Fibroblast of skin of left biceps (primary cell): ENCODE measurements at places on chromosomes 13 and 19.
A peak's percentile ranks its signal among the peaks of the same experiment; 100 is the strongest.

GRCh38 chr19:37251308-37252229, 33.6 kb downstream of the ZNF383 start:
- DNase-seq: peak; percentile 77

GRCh38 chr13:68257111-68257842, 1027.1 kb upstream of the PCDH9 start:
- no peak for DNase-seq

DNA sequence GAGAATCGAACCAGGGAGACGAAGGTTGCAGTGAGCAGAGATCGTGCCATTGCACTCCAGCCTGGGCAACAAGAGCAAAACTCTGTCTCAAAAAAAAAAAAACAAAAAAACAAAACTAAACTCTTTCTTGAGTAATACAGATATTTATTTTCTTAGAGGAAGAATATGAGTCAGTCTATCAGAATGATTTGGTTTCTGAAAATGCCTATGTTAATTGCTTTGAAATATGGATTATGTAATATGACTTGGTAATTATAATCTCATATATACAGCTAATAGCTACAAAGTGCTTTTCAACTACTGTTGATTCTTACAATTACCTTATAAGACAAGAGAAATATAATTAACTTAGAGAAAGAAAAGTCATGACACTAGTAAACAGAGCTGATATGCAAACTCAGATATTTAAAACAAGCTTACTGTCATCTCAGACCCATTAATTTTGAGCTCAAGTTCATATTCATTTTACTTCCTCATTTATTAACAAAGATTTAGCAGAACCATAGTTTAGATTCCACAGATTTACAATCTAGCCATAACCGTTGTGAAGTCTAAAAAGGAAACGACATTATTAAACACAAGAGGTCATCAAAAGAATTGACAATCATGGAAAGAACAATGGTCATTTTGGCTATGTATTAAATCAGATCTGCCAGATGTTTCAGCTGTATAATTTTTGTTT, 88.0 kb downstream of the TBC1D4 start:
- no peak for DNase-seq

DNA sequence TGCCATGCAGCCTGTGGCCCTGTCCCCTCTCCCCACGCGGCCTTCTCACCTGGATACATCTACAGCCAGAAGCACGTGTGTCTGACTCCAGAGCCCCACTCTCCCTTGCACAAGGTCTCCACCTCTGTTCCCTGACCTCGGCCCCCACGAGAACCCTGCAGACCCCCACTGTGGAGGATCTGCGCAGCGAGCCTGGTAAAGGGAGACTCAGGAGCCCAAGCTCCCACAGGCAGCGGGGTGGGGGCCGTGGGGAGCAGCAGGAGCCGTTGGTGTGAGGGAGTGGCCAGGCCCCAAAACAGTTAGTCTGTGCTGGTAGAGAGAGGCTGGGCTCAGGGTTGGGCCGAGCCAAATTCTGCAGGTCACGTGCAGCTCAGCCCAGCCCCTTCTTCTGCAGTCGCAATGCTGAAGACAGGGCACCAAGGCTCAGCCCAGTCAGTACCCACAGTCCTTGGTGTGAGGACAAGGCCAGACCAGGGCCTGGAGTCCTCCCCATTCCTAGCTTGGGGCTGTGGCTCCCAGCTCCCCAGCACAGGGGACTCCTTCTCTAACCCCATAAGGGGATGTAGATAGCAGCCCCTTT, 28.7 kb upstream of the SLC7A10 start:
- no peak for DNase-seq

- no peak for DNase-seq
These were observed 727.6 kb upstream of the ARGLU1 start for GRCh38 chr13:107295416-107296140.

GRCh38 chr19:51001515-51001914, at the start of gene KLK8:
TSS of gene KLK8 (minus strand) at chr19:51001604. CDS start at chr19:51001167, 437 bp downstream.
- no peak for DNase-seq

GRCh38 chr19:33293255-33294057, 8.9 kb downstream of the CEBPA start:
- no peak for DNase-seq

- DNase-seq: no peak
These were observed 3.7 kb downstream of the ZSCAN22 start for GRCh38 chr19:58330458-58330857.

- no peak for DNase-seq
These were observed 24.6 kb upstream of the TM9SF2 start for GRCh38 chr13:99476648-99477047.

GRCh38 chr13:29125934-29126424, 305.8 kb downstream of the MTUS2 start:
- DNase-seq: no peak

DNA sequence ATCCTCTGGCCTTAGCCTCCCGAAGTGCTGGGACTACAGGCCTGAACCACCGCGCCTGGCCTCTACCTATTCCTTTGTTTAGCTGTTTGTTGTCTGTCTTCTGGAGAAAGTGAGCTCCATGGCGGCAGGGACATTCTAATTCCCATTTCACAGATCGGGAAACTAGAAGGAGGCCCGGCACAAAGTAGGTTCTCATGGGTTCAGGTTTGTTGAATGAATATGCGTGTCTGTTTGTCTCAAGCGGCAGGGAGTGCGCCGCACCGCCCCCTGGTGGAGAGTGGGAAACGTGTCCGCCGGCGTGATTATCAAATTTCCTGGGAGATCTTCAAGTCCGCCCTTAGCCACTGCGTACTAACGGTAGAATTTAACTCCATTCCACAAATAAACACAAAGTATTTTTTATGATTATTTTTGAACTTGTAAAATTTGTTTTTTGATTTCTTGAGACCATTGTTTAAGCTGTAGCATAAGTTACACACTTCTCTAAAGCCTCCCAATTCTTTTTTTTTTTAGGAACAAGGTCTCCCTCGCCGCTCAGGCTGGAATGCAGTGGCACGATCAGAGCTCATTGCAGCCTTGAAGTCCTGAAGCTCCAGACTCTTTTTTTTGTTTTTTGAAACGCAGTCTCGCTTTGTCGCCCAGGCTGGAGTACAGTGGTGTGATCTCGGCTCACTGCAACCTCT, 8.9 kb upstream of the CCDC9 start:
- no peak for DNase-seq

GRCh38 chr13:69999875-70000274, 107.8 kb upstream of the ATXN8OS start:
- DNase-seq: no peak

GRCh38 chr13:110377826-110378201, 70.7 kb downstream of the COL4A2 start:
- DNase-seq: no peak

GRCh38 chr19:32497391-32497790, 83.6 kb upstream of the PDCD5 start:
- no peak for DNase-seq

- DNase-seq: no peak
These were observed 362.4 kb downstream of the DIAPH3 start for GRCh38 chr13:59801107-59801880.

DNA sequence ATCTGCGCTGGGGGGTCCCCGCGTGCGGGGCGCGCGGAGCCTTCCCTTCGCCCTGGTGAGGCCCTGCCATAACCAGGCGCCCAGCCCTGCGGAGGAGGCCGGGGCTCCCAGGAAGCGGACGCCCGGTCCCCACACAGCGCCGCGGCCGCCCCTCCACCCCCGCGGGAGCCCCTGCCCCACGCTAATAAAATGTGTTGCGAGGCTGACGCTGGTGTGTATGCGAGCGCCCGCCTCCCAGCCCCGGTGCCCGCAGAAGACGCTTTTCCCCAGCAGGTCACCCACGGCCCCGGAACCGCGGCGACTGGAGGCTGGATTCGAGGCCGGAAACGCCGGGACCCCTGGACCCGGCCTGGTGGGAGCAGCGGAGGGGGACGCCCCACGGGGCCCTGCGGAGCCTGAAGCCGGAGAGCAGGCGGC, 12.1 kb upstream of the CDC34 start:
- no peak for DNase-seq

- no peak for DNase-seq
These were observed 1.1 kb downstream of the RPL36 start for GRCh38 chr19:5690955-5691821.

DNA sequence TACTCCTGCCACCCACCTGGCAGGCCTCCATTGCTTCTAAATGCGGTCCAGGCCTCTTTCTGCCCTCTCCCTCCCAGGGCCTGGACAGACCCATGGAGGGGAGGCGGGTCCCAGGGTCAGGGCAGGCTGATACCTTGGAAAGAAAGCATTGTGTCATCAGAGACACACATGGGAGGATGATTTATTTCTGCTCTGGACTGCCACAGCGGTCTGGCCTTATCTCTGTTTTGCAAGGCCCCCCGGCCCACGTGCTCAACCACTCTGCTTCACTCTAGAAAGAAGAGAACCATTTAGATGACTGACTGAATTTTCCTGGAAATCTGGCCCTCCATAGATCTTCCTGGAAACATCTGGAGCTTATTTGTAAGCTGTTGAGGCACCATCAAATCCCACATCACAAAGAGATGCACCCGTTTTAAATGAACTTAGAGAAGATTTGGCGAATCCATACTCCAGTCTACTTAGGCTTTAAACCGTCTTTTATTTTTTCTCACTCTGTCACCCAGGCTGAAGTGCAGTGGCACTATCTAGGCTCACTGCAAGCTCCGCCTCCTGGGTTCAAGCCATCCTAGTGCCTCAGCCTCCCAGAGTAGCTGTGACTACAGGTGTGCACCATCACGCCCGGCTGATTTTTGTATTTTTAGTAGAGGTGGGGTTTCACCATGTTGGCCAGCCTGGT, 48.3 kb upstream of the URI1 start:
- DNase-seq: no peak

DNA sequence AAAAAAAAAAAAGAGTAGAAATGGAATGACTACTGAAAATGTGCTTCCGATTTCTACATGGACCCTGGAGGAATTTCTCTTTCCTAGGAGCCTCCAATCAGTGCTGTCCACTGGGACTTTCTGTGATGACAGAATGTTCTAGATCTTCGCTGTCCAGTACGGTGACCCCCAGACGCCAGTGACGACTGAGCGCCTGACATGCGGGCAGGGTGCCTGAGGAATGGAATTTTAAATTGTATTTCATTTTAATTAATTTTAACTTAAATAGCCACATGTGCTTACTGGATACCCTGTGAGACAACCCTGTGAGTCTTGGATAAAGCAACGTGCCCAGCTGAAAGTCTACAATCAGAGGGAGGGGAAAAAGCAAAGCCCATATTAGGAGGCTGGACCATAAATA, 4.1 kb upstream of the TLE6 start:
- no peak for DNase-seq

DNA sequence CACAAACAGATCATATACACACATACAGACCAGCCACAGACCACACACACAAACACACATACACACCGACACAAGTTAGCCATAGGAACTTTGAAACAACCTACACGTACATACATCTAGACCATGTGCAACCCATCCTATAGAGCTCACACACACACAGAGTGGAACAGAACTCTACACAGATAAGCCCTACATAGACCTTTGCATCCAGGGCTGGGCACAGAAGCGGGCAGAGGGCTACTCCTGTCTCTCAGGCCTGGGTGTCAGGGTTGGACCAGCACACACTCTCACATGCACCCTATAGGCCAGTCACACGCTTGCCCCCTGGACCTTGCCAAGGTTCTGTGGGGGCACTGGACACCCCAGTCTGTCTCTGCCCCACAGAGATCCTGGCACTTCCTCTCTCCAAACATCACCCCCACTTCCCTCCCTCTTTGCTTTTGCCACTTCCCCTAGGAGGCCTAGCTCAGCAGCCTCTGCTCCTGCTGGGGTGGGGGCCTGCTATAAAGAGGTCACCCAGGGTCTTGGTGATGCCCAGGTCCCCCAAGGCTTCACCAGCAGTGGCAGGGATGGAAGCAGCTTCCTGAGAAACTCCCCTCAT, 5.8 kb upstream of the JUNB start:
- no peak for DNase-seq

DNA sequence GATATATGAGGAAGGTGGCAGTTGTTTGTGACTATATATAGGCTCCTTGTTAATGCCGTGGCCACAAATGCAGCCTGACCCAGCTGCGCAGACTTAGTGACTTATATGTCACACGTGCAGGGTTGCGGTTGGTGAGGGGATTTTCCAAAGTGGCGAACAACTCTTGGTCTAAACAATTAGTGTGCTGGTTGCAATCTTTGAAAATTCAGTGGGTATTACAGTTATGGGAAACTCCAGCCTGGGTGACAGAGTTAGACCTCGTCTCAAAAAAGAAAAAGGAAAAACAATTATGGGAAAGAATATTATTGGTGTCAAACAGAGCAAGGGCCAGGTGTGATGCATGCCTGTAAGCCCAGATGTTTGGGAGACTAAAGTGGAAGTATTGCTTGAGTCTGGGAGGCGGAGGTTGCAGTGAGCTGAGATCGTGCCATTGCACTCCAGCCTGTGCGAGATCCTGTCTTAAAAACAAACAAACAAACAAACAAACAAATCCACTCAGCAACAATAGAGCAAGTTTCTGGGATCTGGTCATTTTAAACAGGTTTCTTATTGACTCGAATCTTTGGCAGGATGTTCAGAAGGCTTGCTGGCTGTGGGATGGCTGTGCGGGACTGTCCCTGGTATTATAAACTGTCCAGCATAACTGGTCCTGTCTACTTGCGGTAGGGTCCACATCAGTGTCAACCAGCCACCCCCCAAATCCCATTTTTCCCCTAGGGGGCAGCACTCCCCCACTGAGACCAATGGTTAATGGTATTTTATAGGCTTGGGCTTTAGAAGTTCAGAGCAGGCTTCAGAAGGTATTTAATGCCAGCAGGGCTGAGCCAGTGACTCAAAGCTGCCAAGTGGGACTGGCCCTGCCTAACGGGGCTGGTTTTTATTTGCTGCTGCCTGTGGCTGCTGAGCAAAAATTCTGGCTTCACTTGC, 15.4 kb downstream of the RELB start:
- no peak for DNase-seq

DNA sequence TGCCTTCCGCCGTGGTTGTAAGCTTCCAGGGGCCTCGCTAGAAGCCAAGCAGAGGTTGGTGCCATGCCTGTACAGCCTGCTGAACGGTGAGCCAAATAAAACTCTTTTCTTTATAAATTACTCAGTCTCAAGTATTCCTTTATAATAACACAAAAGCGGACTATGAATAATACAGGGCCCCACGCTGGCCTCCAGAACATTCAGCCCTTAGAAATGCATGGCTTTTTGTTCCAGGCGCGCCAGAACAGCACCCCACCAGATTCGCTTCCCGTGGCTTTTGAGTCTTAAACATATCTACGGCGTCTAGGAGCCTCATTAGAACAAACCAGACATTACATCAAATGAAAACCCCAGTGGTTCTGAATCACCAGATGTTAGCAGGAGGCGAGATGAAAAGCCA, 75.1 kb downstream of the SLC15A1 start:
- peak; percentile 52 for DNase-seq
